ENCODE measurements at places on chromosomes 7 and 10.

DNA sequence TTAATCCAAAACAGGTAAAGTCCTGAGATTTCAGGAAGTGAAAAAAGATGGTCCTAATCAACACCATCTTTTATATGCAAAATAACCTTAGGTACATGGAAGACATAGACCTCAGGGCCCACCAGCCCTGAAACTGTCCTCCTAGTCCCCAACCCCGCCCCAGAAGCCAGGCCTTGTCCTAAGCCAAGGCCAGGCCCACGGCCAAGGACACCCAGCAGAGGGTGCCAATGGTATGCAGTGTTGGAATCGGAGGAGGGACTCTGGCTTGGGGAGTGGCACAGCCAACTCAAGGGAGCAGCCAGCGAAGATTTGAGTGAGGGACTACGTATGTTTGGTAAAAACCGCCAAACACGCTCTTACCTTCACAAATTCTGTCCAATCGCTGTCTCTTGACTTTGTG, 96.7 kb downstream of the ZRANB1 start:
- no peak for DNase-seq

- DNase-seq = no peak
Measured at GRCh38 chr7:98879198-98879978, 1.1 kb downstream of the TRRAP start.

- no peak for DNase-seq
Measured at GRCh38 chr7:37419496-37419895, 29.2 kb downstream of the ELMO1 start.

DNA sequence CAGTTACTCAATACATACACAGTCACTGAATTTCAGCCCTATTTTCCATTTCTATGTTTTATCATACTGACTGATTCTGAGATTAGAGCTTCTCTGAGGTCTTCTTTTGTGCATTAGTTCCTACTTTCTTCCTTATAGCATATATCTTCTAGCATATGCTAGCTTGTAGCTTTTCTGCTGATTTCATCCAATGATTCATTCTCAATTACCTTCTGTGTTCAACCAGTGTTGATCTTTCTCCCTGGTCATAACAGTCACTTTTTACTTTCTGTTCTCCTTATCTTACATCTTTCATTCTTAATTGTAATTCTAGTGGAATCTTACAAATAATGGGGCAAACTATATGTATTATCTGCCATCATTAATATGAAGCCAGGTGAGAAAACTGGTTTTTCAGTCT, 159.5 kb upstream of the HGF start:
- DNase-seq = no peak

DNA sequence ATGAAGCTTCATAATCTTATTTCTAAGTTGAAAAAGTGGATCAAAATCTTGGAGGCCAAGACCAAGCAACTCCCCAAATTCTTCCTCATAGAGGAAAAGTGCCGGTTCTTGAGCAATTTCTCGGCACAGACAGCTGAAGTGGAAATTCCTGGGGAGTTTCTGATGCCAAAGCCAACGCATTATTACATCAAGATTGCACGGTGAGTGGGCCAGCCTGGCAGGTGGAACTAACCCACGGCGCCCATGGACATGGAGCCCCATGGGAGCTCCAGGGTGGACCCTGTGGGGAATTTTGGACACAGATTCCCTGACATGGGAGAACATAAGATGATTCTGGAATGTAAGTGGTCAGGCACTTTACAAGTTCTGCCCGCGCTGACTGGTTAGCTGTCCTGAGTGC, 125.9 kb downstream of the TRRAP start:
- DNase-seq = no peak

DNA sequence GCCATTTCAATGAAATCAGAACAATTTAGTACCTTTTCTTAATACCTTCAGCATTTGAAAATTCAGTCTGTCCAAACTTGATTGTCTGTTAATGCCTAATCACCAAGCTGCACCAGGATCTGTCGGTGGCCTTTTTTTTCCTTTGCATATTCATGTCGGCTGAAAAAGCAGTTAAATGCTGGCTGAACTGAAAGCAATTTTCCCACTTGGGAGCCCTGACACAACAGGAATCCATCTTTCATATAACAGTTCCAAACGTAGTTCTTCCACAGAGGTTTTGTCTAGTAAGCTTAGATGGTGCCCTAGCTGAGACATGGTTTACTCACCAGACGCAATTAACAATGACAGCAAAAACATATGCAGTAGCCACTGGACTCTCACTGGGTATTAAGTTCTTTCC, 83.6 kb upstream of the CHCHD3 start:
- DNase-seq = no peak

DNA sequence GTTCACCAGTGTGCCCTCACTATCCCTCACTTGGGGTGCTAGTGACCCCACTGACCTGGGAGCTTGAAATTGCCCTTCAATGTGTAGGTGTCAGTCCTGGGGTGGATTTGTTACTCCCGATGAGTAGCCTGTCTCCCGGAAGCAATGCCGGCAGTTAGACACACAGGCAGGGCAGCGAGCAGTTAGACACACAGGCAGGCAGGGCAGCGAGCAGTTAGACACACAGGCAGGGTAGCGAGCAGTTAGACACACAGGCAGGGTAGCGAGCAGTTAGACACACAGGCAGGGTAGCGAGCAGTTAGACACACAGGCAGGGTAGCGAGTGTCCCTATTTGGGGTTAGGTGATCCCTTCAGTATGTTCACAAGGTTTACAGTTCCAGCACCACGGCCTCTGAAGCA, 44.0 kb downstream of the VWA2 start:
- DNase-seq = no peak
